ENCODE measurements at places on chromosomes 6 and 20. TPM values are rescaled to one million over a fixed set of nuclear protein-coding genes. Genes with fewer than 3 reads are reported as not detected.

- H3K27ac ChIP-seq = no peak overlapping the region
- H3K27me3 ChIP-seq = no peaks in the 10 kb centered on the region
- H3K4me3 ChIP-seq = no peak overlapping the region
These were observed 151.2 kb upstream of the TMEM170B start for GRCh38 chr6:11386323-11386722.

DNA sequence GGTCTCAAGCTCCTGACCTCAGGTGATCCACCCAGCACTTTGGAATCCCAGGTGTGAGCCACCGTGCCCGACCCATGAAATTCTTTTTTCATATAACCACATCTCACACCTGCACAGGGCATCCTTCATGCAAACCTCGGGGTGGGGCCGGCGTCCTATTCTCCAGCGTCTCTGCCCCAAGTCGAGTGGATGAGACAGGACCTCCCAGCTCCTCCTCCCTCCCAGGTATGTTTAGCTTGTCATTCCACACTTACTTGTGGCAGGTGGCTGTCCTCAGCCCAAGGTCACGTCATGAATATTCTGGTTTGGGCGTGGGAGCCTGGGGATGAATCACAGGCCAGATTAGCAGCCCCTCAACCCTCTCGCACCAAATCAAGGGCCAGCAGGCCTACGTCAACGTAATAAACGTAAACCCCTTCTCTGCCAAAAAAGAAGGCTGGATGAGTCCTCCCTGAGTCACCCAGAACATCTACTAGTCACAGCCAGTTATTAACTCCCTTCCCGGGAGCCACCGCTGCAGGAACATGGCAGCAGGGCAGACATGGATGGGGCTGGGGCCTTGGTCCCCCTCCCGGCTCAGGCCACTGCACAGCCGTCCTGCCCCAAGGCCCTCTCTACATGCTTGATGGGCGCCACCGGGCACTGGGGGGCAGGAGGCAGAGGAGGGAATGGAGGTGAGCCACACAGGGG is 91.7 kb downstream of the YTHDF1 start:
- peak; percentile 1 for DNase-seq
- no peak overlapping the region for H3K4me3 ChIP-seq
- no peaks in the 10 kb centered on the region for H3K36me3 ChIP-seq
- no peak overlapping the region for H3K27ac ChIP-seq
- H3K27me3 ChIP-seq = no peaks in the 10 kb centered on the region

DNA sequence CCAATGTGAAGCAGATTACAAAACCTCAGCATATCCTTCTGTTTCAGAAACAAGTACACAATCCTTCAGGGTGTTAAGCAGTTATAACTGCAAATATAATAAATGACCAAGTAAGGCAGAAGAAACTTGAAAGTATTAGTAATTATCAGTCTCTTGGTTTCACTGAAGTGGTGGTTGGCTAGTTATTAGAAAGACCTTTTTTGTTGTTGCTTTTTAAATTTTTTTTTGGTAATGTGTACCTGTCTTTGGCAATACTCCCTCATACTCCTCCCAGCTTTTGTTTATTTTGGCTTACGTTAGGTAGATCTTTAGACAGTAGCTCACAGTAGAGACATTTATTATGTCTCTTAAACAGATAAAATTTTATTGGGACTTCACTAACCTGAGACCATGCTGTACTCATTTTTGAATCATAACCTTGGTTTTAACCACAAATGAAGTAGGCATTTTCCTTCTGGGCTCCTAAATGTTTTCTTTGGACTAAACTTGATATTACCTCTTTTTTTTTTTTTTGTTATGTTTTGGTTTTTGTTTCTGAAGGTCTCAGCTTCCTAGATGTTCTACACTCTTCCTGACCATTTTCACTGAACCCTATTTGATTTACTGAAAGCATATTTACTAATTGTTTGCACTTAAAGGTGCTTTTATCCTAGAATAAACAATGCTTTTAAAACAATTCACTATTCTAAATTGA is 6.4 kb downstream of the CD2AP start:
- H3K4me3 ChIP-seq = no peak overlapping the region
- H3K27ac ChIP-seq = no peak overlapping the region
- no peaks in the 10 kb centered on the region for H3K27me3 ChIP-seq
- H3K4me1 ChIP-seq = peaks cover 51% of the 10 kb centered on the region
- no peak for DNase-seq
- no peaks in the 10 kb centered on the region for H3K36me3 ChIP-seq

- no peak overlapping the region for H3K4me3 ChIP-seq
- H3K27me3 ChIP-seq = no peaks in the 10 kb centered on the region
- no peak for DNase-seq
- no peaks in the 10 kb centered on the region for H3K36me3 ChIP-seq
These were observed 211.0 kb upstream of the SSTR4 start for GRCh38 chr20:22824077-22824476.

- no peak overlapping the region for H3K4me3 ChIP-seq
- no peaks in the 10 kb centered on the region for H3K36me3 ChIP-seq
- H3K4me1 ChIP-seq = peaks cover 6% of the 10 kb centered on the region
These were observed 137.6 kb downstream of the PDSS2 start for GRCh38 chr6:107321793-107322192.

- no peak overlapping the region for H3K4me3 ChIP-seq
- peaks cover 21% of the 10 kb centered on the region for H3K4me1 ChIP-seq
- DNase-seq = no peak
- H3K27ac ChIP-seq = no peak overlapping the region
These were observed 2.6 kb upstream of the LKAAEAR1 start for GRCh38 chr20:64086801-64087200.

- no peaks in the 10 kb centered on the region for H3K27me3 ChIP-seq
- H3K36me3 ChIP-seq = no peaks in the 10 kb centered on the region
- H3K27ac ChIP-seq = no peak overlapping the region
- no peak overlapping the region for H3K4me3 ChIP-seq
- peaks cover 16% of the 10 kb centered on the region for H3K4me1 ChIP-seq
These were observed 160.1 kb downstream of the ZFAND3 start for GRCh38 chr6:37979392-37980221.

DNA sequence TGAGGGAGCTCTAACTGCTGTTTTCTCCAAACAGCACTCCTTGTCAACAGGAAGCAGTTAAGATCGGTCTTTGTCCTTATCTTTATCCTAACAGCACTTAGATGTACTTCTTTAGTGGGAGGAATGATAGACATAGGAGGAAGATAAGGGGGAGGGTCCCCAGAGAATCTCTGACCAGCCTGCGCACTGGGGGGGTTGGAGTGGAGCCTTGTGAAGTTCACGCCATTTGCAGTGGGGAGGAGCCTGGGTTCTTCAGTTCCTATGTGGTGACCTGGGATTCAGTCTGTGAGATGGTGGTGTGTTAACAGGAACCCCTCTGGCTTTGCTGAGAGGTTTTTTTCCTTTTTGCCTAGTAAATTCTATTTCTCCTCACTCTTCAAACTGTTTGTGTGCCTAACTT is 18.1 kb upstream of the ASCC3 start:
- H3K4me1 ChIP-seq = no peaks in the 10 kb centered on the region
- H3K27ac ChIP-seq = no peak overlapping the region
- no peaks in the 10 kb centered on the region for H3K36me3 ChIP-seq
- H3K4me3 ChIP-seq = no peak overlapping the region
- no peaks in the 10 kb centered on the region for H3K27me3 ChIP-seq

GRCh38 chr6:10643201-10643651 is 51.2 kb downstream of the C6orf52 start:
- no peak overlapping the region for H3K4me3 ChIP-seq
- no peaks in the 10 kb centered on the region for H3K4me1 ChIP-seq
- H3K36me3 ChIP-seq = no peaks in the 10 kb centered on the region
- no peaks in the 10 kb centered on the region for H3K27me3 ChIP-seq
- DNase-seq = no peak
- H3K27ac ChIP-seq = no peak overlapping the region

- DNase-seq = no peak
- no peaks in the 10 kb centered on the region for H3K27me3 ChIP-seq
- no peaks in the 10 kb centered on the region for H3K36me3 ChIP-seq
These were observed 52.9 kb downstream of the FAM83B start for GRCh38 chr6:54899442-54899841.

DNA sequence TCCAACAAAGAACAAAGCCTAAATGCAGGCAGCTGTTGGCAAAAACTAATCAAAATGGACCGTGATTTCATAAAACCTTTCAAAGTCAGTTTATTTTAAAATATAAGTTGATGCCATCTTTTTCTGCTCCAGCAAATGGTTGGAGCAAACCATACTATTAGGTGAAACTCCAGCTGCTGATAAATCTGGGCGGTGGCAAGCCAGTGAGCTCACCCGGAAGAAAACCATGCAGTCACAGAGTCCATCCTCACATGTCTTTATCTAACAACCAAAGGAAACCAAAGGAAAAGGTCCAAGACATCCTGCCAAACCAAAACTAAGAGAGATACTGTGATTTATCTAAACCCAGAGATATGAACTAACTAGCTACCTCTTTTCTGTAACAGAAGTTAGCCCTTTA is 72.6 kb downstream of the HIVEP2 start:
- DNase-seq = peak; percentile 22
- no peak overlapping the region for H3K4me3 ChIP-seq
- H3K27ac ChIP-seq = peak overlapping the region; percentile 80
- H3K36me3 ChIP-seq = no peaks in the 10 kb centered on the region

DNA sequence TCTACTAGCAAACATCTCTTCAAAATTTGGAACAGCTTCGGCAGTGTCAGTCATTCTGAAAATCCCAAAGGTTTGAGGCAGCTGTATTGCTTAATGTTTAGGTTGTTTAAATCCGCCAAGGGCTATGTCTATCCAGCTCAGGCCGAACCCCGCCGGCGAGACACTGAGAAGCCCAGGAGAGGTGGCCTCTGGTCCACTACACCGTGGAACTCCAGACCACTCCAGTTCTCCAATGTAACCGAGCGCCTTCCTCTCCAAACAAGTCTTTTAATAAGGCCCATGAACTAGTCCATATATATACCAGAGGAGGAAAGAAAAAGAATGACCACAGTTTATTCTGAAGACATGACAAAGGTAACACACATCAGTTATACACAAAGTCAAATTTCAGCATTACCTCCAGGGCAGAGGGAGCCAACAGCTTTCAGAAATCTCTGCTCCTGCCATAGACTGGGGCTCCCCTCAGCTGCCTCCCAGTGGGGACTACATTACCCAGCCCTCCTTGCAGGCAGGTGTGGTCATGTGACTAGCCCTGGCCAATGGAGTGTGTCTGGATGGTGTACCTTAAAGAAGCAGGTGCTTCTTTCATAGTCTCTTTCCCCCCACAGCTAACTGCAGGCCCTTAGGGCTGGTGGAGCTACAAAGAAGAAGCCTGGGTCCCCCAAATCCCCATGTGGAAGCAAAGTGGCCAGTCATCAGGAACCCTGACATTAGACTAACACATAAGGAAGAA is at the start of gene RAMACL:
TSS of gene RAMACL (minus strand) at position 255 of the 733 bp plus-strand sequence. CDS start at position 54, 201 bp downstream.
- no peaks in the 10 kb centered on the region for H3K27me3 ChIP-seq
- peak; percentile 62 for DNase-seq
- H3K36me3 ChIP-seq = no peaks in the 10 kb centered on the region
- H3K4me1 ChIP-seq = no peaks in the 10 kb centered on the region

DNA sequence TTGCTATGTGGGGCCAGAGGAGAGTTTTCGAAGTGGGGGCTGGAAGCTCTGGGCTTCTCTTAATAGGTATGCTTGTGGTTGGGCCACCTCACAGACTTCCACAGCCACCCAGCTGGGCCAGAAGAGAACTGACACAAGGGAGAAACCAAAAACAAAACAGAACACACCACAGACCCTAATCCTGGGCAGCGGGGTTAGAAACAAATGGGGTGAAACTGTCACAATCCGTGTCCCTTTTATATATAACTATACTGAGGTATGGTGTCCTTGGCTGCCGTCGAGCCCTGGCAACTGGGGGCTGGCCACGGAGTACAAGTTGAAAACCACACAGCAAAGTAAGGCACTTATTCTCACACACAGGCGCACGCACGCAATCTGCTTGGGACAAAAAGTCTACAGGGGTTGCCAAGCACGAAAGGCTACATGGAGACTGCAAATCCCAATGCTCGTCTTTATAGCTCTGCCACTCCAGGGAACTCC is 78.3 kb downstream of the TRAM2 start:
- no peaks in the 10 kb centered on the region for H3K36me3 ChIP-seq
- H3K4me1 ChIP-seq = peaks cover 6% of the 10 kb centered on the region
- no peaks in the 10 kb centered on the region for H3K27me3 ChIP-seq
- no peak overlapping the region for H3K4me3 ChIP-seq
- no peak overlapping the region for H3K27ac ChIP-seq

- H3K36me3 ChIP-seq = no peaks in the 10 kb centered on the region
- no peaks in the 10 kb centered on the region for H3K27me3 ChIP-seq
- no peak overlapping the region for H3K4me3 ChIP-seq
- no peaks in the 10 kb centered on the region for H3K4me1 ChIP-seq
- no peak overlapping the region for H3K27ac ChIP-seq
These were observed 89.3 kb downstream of the HTR1B start for GRCh38 chr6:77373955-77374354.

- peaks cover 34% of the 10 kb centered on the region for H3K4me1 ChIP-seq
- DNase-seq = no peak
- H3K4me3 ChIP-seq = peak overlapping the region; percentile 86
- peak overlapping the region; percentile 93 for H3K27ac ChIP-seq
These were observed 636 bp downstream of the SRF start for GRCh38 chr6:43171707-43172103.

GRCh38 chr6:328924-329323 is 36.6 kb downstream of the DUSP22 start:
- H3K27me3 ChIP-seq = no peaks in the 10 kb centered on the region
- H3K4me3 ChIP-seq = no peak overlapping the region
- no peaks in the 10 kb centered on the region for H3K36me3 ChIP-seq
- no peak for DNase-seq

DNA sequence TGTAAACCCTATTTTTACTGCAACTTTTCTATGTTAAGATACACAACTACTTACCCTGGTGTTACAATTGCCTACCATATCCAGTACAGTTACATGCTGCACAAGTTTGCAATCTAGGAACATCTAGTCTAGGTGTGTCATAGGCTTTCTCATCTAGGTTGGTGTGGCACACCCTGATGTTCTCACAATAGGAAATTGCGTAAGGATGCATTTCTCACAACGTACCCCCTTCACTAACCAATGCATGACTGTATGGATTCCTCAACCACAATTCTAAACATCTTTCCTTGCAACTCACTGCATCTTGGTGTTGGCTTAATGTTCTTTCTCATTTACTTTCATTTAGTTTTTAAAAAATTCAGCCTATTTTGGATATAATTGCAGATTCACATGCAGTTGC is 31.6 kb downstream of the GJA10 start:
- H3K4me1 ChIP-seq = no peaks in the 10 kb centered on the region
- H3K4me3 ChIP-seq = no peak overlapping the region
- DNase-seq = no peak
- no peak overlapping the region for H3K27ac ChIP-seq
- H3K36me3 ChIP-seq = no peaks in the 10 kb centered on the region
- no peaks in the 10 kb centered on the region for H3K27me3 ChIP-seq

The PSORS1C2 gene
- not detected for total RNA-seq

The TRIM40 gene
- not detected for total RNA-seq

The TNNC2 gene
- total RNA-seq = not detected

The DEFB124 gene
- not detected for total RNA-seq

The GJA10 gene
- not detected for total RNA-seq

The EFCAB8 gene
- total RNA-seq = not detected

The C2 gene
- total RNA-seq = 1.3 TPM

The FAM229B gene
- total RNA-seq = 3.6 TPM

The FOXC1 gene
- 2.0 TPM for total RNA-seq

The DNAAF9 gene
- total RNA-seq = 10.1 TPM
